ENCODE measurements at places on chromosomes 1 and 21.
A peak's percentile ranks its signal among the peaks of the same experiment; 100 is the strongest.

- no peak for DNase-seq
These were observed 11.4 kb downstream of the FAM89A start for GRCh38 chr1:231028682-231029081.

- DNase-seq, result peak; percentile 83
These were observed 140.1 kb upstream of the FMN2 start for GRCh38 chr1:239951511-239952140.

- no peak for DNase-seq
These were observed 162.9 kb downstream of the PLPP3 start for GRCh38 chr1:56416495-56416894.

DNA sequence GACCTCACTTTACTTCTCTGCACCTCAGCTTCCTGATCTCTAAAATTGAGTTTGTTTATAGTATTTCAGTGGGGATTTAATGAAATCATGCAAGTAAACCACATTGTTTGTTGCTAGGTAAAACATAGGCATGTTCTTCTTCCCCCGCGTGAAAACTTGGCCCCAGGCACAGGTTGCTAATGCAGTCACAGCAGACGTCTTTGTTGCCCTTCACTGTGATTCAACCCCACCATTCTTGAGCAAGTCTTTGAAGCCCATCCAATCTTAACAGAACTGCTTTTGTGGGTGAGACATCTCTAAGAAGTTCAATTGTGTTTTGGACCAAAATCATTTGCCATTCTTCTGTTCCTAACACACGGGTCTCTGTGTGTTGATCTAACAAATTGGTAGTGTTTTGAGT is 185.5 kb downstream of the ZNF281 start:
- DNase-seq, result peak; percentile 93

GRCh38 chr1:50880373-50880772 is 79.7 kb downstream of the FAF1 start:
- DNase-seq, result no peak

GRCh38 chr21:14616380-14617039 is 70.4 kb upstream of the SAMSN1 start:
- no peak for DNase-seq

DNA sequence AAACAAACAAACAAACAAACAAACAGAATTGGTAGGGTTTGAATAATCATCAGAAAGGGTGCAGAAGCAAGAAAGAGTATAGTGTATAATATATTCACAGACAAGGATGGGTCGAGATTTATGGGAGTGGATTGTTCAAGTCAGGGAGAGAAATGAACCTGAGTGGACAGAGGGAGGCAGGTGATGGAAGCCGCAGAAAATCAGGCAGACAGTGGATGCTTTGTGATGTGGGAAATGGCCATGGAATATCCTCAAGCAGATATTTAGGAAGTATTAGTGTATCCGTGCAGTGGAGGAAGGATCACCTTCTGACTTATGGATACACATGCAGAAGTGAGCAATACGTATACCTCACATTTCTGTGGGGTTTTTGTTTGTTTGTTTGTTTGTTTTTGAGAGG is 14.0 kb upstream of the SLC45A1 start:
- DNase-seq, result no peak

- no peak for DNase-seq
These were observed 117.3 kb downstream of the KAZN start for GRCh38 chr1:14715802-14716201.

- no peak for DNase-seq
These were observed 119.7 kb upstream of the LMO4 start for GRCh38 chr1:87208931-87209330.

DNA sequence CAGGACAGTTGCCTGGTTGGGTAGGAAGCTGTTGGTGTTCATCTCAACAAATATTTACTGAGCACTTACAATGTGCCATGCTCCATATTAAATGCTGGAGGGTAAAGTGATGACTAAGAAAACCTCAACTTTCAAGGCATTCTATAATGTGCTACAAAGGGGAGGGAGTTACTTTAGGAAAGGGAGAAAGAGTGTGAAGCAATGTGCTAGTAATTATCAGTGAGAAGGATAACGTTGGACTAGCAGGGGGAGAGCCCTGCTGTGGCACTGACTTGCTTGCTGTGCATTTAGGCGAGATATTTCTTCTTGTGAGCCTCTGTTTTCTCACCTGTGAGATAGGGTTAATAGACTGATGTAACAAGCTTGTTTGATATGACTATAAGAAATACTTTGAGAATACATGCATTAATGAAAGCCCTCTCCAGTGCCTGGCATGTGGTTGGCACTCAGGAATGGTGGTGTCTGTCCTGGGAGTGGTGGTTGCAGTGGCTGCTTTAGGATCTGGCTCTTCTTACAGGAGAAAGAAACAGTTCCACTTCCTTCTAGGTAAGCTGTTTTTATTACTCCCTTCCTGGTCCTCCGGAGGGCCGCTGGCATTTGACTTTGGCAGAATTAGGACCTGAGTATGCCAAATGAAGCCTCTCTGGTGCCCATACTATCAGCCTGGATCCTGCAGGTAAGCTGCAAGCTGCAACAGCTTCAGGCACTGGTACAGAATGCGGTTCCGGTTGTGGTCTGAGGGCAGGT is 111.1 kb upstream of the COA6 start:
- DNase-seq, result no peak

GRCh38 chr1:13540866-13541265 is 27.1 kb upstream of the LRRC38 start:
- peak; percentile 2 for DNase-seq

DNA sequence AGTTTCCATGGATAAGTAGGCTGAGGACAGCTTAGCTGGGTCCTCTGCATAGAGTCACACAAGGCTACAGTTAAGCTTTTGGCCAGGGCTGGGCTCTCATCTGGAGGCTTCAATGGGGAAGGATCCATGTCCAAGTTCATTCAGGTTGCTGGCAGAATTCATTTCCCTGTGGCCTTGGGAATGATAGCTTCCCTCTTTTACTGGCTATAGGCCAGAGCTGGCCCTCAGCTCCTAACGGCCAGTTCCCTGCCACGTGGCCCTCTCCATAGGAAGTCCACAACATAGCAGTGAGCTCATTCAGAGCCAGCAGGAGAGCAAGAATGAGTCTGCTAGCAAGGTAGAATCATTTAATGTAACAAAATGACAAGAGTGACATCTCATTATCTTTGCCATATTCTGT is 15.1 kb upstream of the PODN start:
- DNase-seq, result peak; percentile 42

DNA sequence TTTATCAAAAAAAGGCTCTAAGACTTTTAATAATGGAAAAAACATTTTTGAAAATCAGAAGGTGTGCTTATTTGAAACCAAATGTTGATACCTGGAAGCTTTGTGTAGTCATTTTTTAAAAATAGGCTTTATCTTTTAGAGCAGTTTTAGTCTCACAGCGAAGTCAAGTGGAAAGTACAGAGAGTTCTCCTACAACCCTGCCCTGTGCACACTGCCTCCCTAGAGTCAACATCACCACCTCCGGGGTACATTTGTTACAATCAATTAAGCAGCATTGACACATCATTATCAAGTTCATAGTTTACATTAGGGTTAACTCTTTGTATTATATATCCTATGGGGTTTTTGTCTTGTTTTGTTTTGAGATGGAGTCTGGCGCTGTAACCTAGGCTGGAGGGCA is 10.7 kb upstream of the ERO1B start:
- no peak for DNase-seq

DNA sequence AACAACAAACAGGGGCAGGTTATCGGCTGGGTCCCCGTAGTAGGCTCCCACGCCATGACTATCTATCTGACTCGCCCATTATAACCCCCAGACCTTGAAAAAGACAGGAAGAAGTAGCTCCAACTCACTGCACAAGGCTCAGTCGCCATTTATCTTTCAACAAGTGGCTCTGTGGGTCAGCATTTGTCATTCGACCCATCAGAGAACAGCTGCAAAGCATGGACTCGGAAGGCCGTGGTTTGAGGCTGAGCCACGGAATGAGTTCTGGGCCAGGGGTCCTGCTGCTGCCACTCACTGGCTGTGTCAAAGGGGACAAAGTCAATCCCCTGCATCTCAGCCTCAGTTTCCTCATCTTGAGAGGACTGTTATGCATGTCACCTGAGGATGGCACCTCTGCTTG is 131.0 kb downstream of the DMRTA2 start:
- DNase-seq, result no peak

DNA sequence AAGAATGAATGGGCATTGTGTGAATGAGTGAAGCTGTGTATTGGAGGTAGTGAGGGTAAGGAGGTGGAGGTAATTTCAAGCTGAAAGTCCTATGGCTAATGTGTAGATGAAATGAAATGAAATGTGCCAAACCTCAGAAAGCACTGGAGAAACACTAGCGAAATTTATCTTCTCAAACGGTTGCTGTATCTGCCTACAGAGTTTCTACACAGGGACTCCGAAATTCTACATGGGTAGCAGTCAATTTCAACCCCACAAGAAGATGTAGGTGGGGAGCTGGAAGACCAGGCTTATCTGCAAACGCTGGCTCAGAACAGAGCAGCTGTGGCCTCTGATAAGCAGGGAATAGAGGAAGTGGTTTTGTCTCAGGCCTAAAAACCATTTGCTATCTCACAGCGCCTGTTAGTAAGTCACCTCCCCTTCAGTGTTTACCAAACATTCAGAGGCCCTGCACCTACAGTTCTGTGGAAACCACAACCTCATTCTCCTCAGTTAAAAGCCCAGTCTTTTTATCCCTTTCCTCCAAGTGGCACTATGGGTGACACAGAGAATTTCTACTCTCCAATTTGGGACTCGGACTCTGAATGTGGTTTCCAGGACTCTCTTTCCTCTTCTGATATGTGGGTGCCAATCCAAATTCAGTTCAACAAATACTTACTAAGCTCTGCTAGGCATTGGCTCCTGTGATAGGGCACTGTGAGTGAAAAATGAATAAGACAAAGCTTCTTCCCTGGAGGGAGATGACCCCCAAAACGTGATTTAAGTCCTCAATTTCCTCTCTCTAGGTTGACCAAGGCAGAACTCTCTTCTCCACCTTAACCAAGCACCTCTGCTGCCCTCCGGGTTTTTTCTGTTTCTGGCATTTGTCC is 17.2 kb upstream of the SLAMF6 start:
- DNase-seq, result no peak

DNA sequence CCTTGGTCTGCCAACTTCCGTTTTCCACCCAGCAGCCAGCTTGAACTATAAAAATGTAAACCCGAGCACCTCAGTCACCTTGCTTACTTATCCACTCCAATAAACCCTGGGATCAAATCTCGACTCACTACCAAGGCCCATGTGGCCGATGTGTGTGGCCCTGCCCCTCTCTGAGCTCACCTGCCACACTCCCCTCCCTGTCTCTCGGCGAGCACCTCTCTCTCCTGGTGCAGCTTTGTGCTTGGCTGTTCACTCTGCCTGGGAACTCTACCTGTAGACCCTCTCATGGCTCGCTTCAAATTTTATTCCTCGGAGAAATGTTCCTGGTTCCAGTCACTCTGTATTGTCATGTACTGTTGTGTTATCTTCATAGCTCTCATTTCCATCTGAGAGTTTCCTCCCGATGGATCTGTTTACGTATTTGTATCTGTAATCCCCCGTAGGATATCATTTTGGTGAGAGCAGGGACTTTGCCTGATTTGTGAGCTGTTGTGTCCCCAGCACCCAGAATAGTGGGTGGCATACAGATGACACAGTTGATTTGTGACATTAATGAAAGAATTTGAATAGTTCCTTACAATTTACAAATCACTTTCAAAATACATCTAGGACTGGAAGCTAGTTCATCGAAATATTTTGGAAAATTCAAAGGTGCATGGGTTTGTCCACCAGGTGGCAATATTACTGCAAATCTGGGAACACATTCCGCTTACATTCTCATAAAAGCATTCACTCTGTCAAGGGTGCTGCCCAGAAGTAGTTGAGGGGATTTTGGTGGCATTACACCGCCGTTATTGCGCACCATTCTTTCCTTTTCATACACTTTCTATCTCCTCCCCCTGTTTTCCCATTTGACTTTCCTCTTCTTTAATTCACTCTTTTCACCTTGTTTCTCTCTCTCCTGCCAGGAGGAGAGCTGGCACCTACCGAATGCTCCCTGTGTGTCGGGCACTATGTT is 95.3 kb downstream of the ABCA4 start:
- DNase-seq, result peak; percentile 82

- DNase-seq, result peak; percentile 41
These were observed 20.7 kb upstream of the GJA5 start for GRCh38 chr1:147781056-147781471.

DNA sequence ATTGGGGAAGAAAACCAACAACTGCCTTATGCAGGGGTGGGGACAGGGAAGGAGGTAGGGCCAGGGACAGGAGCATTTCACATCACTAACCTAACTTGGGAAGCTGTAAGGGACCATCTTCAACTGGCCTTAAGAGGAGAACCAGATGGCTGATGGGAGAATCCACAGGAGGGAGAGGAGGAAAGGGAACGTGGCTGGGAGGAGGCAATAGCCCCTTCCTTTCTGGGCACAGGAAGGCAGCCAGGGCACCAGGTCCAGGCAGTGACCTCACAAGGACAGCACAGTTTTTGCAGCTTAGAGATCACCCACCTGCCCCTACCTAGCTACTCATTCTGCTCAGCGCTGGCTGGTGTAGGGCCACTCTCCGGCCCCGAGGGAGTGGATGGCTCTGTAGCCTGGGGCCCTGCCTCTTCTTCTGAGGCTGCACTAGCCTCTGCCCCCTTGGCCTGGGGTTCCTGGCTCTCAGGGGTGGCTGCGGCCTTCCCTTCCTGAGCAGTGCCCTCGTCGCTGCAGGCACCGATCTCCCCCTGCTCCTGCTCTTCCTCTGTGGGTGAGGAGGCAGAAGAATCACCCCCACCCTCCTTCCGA is 1.7 kb downstream of the MARCKSL1 start:
- DNase-seq, result no peak

DNA sequence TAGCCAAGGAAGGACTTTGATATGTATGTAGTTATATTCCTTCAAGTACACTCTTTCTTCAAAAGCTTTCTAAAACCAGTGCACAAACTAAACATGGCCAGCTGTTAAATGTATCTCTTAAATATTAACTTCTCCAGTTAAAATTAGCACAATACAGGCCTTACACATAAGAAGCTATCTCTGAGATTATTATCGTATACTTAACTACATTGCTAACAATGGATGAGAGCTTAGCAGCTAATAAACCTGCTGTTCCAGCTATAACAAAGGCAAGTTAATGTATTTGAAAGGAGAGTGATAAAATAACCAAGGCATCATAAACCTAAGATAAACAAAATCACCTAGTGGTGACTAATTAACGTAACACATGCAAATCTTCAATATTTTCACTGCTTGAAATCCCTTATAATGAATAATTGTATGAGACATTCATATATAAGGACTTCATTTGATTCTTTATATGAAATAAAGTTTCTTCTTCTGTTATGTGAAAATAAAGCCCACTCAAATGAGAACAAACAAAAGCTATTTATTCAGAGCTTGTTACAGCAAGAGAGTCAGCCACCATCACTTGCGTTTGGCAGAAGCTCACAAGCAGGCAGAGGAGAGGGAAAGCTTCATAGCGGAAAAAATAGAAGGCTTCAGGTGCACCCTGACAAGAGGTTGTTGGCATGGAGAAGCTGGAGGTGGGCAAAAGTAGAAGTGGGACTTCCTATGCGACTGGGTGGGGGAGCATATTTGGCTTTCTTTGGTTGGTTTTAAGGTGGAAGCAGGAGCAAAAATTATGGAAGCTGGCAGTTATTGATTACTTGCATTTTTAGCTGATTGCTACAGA is 274.1 kb upstream of the CHRM3 start:
- no peak for DNase-seq
